ENCODE measurements at places on chromosomes 4 and X. TPM values are rescaled to one million over a fixed set of nuclear protein-coding genes. Genes with fewer than 3 reads are reported as not detected.
A peak's percentile ranks its signal among the peaks of the same experiment; 100 is the strongest.

The MAGEA11 gene
- not detected for total RNA-seq

The USP17L26 gene
- not detected for total RNA-seq

- H3K4me3 ChIP-seq: no peak overlapping the region
- no peak overlapping the region for H3K27ac ChIP-seq
- H3K4me1 ChIP-seq: no peaks in the 10 kb centered on the region
- no peaks in the 10 kb centered on the region for H3K36me3 ChIP-seq
Measured at GRCh38 chr4:86400216-86400615, 40.4 kb upstream of the MAPK10 start.

GRCh38 chr4:189940178-189941004 lies at the start of gene FRG1:
Gene FRG1 (plus strand): TSS chr4:189940872. CDS start chr4:189941010, 138 bp downstream.
- H3K4me1 ChIP-seq: no peaks in the 10 kb centered on the region
- no peaks in the 10 kb centered on the region for H3K27me3 ChIP-seq
- no peaks in the 10 kb centered on the region for H3K36me3 ChIP-seq
- H3K4me3 ChIP-seq: peak within 1 kb of the TSS; percentile 85
- DNase-seq: peak; percentile 96

DNA sequence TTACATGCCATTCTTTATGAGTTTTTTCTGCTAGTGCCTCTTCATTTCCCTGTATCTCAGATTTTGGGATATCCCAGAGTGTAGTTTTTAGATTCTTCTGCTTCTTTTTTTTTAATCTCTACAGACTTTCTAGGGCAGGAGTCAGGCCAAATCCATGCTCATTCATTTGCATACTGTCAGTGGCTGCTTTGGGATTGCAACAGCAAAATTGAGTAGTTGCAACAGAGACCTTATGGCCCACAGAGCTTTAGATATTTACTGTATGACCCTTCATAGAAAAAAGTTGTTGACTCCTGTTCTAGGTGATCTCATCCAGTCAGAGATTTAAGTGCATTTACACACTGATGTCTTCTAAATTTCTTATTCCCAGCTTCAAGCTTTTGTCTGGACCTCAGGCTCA lies 35.3 kb downstream of the ARFIP1 start:
- H3K27ac ChIP-seq: no peak overlapping the region
- no peak overlapping the region for H3K4me3 ChIP-seq
- H3K36me3 ChIP-seq: no peaks in the 10 kb centered on the region

GRCh38 chr4:21470535-21470934 lies 478.0 kb downstream of the KCNIP4 start:
- DNase-seq: no peak
- H3K36me3 ChIP-seq: no peaks in the 10 kb centered on the region
- no peak overlapping the region for H3K27ac ChIP-seq
- H3K4me3 ChIP-seq: no peak overlapping the region

- no peaks in the 10 kb centered on the region for H3K4me1 ChIP-seq
- no peak overlapping the region for H3K4me3 ChIP-seq
- H3K27me3 ChIP-seq: no peaks in the 10 kb centered on the region
Measured at GRCh38 chr4:55004831-55005230, 120.6 kb downstream of the KDR start.
